T-helper 2 cell (primary cell): ENCODE measurements at places on chromosomes 16 and 17.

- DNase-seq: no peak
Measured at GRCh38 chr16:83095941-83096692, 469.3 kb downstream of the CDH13 start.

GRCh38 chr16:82481455-82481854, 145.3 kb upstream of the CDH13 start:
- DNase-seq: no peak

DNA sequence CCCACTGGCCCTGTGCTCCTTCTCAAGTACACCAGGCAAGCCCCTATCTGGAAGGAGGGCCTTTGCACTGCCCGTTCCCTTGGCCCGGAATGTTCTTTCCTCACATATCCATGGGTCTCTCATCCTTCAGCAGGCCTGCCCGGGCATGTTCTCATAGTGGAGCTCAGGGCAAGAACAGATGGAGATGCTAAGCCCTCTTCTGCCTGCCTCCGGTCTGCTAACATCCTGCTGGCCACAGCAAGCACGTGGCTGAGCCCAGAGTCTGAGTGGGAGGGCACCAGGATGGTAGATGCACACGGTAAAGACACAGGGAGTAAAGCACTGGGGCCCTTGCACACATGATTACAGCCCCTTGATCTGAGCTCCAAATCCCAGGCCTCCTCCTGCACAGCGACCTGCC, 19.8 kb upstream of the ANKRD40CL start:
- no peak for DNase-seq

DNA sequence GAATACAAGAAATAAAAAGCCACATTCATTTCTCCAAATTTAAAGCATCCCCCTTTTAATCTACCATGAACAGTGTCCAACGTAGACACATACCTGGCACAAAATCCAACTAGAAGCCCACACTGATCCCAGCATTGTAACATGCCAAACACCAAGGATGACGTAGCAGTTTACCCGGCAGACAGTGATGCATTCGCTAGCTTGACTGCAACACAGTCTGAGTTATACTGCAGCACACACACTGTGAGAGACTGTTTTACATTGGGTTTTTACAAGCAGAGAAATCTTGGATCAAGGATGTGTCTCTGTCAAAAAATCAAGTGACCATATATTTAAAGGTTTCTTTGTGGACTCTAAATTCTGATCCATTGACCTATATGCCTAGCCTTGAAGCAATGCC, 74.5 kb upstream of the C17orf78 start:
- DNase-seq: no peak

DNA sequence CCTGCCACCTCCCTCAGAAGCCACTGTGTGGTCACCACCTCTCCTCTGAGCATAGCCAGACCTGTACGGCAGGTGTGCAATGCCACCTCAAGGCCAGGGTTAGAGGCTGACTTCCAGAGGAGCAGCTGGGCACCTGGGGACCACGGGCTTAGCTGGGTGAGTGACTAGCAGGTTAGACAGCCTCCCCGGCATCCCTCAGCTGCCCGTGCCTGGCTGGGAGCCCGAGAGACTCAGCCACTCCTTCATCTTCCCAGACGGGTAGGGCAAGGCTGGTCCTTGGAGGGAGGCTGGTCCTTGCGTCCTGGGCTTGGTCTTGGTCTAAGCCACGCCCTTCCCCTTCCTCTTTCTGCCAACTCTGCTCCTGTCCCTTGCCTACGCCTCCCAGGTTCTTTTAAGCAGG, 7.8 kb downstream of the CRHR1 start:
- DNase-seq: no peak

DNA sequence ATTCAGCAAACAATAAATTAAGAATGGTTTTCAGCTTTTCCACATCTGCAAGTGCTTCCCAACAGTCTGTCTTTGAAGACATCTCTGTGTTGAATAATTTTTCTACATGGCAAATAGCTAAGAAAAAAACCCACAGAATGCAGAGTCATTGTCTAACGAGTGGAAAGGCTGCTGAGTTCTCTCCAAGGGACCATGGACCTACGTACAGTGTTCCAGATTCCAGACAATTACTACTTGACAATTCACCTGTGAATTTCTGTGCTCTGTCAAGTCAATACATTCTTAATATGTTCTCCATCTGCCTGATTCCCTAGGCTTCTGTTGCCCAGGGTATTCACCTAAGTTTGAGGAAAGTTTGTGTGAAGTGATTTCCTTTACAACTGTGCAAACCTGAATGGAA, 83.8 kb upstream of the CA10 start:
- DNase-seq: no peak

- no peak for DNase-seq
Measured at GRCh38 chr17:7580604-7581575, 1.5 kb downstream of the CD68 start.

DNA sequence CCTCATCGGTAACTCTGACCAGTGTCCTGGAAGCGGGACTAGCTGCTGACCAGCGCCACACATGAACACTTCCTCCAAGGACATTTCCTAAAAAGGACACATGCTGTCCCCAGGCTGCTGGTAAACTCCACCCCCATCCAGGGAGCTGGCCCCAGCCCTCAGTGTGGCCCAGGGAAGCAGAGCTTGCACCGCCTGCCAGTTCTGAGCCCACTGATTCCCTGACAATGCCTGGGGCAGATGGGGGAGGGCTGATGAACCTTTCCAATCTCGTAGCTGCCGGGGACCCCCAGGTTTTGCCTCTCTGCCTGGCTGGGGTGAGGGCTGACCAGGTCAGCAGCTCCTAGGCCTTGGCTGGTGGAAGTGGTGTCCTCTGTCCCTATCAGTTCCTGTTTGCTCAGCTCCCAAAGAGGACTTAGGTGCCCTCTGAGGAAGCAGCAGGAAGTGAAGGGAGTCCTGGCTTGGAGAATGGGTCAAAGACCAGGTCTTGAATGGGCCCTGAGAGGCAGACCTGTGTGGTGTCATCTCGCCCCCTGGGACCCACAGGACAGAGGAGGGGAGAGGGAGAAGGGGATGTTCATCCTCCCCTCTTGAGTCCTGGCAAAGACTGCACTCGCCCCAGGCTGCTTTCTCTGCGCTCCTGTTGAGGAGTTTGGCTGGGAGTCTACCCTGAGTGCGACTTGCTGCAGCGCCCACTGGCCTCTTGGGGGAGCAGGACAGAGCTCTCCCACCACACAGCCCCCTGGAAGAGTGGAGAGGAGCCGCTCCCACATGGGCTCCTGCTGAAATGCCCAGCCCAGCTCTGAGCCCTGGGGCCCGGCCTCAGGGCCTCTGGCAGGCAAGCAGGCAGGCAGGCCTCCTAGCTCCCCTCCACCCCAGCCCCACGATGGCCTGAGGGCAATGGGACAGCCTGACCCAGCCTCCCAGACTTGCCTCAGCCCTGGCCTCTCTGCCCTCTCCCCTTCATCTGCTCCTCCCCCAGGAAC, 16.8 kb downstream of the PDK2 start:
- DNase-seq: no peak

DNA sequence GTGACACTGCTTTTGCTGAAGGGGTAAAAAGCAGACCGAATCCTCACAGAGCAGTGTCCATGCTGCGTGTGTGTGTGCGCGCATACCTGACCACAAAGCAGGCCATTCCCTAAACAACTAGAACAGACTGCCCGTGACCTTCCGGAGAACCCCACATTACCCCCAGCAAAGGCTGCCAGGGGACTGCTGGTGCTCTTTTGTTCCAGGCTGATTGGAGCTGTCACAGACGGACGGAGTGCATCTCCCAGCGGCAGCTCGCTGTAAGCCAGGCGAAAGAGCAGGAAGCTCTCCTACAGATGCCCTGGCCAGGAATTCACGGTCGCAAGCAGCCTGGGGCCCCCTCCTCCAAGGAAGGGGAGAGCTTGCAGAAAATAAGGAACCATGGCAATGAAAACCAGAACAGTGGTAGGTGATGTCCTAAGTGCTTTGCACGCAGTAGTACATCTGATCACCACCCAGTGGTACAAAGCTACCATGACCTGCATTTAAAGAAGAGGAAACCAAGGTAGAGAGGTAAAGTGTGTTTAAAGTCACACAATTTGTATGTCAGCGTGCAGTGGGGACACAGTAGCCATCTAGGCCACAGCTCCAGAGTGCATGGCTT, 153.4 kb upstream of the DYNLRB2 start:
- DNase-seq: no peak

DNA sequence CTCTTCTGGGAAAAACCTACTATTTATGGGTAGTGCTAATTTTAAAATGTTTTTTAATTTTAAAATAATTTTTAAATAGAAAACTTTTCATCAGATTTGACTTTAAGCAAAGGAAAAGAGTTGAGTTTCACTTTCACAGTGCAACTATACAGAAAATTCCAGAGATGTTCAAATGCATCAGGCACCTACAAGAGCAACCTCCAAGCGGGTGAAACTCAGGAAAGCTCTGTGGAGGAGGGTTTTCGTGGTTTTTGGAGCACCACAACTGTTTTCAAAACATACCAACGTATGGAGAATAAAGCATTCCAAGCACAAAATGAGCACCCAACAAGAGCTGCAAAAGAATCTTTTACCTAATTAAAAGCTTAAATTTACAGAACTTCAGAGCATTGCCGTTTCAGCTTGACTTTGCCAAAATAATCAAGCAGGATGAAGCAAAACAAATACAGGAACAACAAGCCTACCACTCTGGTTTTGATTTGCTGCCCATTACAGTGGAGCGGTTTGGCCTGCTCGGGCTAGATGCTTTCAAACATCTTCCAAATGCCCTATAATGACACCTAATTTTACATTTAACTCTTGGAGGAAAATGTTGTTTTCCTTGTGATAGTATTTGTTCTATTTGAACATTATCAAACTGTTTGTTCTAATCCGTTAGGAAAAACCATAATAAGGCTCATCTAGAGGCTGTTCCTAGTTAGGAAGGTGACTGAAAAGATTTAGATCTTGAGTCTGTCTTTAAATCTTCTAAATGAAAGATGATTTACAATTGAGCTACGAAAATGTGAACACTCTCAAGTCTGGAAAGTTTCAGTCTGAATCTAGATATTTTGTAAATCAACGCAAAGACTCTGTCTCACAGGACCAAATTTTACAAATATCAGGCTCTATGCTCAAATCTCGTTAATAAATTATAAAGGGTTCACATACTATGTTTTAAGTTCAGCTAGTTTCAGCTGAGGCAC, 34.5 kb downstream of the NACA2 start:
- no peak for DNase-seq

- no peak for DNase-seq
Measured at GRCh38 chr16:53052519-53053501, at the start of gene CHD9NB. CHD9NB (minus strand) TSS chr16:53052897; CDS start chr16:53044158, 8,739 bp downstream.

- no peak for DNase-seq
Measured at GRCh38 chr17:72266112-72266775, 145.4 kb downstream of the SOX9 start.

- no peak for DNase-seq
Measured at GRCh38 chr16:47625115-47625567, 164.0 kb downstream of the PHKB start.

GRCh38 chr16:2450535-2450934, 9.4 kb upstream of the TEDC2 start:
- no peak for DNase-seq

DNA sequence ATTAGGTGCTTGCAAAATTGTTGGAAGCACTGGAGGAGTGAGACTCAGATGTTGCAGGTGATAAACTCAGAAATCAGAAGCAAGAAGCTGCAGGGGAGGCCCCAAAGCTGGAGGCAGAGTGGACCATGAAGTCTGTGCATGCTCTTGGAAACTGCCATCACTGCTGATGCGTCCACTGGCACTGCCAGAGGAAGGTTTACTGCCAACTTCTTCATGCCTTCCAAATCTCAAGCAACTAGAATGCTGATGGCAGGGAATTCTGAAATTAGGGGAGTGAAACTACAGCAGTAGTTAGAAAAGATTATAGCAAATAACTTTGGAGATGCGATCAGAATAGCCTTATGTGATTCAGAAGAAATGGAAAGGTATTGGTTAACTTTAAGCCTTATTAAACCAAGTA, 277.1 kb upstream of the SDK2 start:
- DNase-seq: no peak

DNA sequence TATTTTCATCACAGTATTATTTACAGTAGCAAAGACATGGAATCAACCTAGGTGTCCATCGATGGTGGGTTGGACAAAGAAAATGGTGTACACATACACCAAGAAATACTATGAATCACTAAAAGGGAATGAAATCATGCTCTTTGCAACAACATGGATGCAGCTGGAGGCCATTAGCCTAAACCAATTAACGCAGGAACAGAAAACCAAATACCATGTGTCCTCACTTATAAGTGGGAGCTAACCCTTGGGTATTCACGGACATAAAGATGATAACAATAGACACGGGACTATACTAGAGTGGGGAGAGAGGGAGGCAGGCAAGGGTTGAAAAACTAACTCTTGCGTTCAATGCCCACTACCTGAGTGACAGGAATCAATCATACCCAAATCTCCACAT, 41.0 kb downstream of the MRPS23 start:
- no peak for DNase-seq

DNA sequence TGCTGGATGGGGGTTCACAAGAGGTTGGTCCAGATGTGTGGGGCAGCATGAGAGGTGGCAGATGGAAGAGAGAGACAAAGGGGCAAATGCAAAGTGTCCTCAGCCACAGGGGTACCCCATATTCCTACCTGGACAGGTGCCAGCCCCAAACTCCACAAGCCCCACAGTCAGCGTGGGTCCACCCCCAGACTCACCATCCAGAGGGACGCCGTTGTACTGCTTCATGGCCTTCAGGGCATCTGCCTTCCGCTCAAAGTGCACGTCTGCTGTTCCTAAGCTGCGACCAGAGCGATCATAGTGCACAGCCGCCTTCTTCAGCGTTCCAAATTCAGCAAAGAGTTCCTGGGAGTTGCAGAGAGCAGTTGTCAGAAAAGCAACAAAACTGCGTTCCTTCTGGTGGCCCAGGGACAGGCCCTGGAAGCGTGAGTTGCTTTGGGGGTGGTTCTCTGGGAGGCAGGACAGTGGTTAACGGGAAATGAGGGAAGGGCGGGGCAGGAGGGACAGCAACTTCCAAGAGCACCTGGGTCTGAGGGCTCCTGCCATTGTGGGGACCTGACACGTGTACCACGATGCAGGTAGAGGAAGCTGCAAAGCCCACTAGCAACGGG, 2.3 kb downstream of the ALYREF start:
- DNase-seq: no peak

DNA sequence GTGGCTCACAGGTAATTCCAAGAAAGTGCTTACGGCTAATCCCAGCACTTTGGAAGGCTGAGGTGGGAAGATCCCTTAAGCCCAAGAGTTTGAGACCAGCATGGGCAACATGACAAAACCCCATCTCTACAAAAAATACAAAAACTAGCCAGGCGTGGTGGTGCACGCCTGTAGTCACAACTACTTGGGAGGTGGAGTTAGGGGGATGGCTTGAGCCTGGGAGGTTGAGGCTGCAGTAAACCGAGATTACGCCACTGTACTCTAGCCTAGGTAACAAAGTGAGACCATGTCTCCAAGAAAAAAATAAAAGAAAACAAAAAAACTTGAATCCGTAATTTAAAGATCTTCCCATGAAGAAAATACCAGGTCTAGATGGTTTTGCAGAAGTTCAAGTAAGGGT, 5.0 kb downstream of the ICAM2 start:
- no peak for DNase-seq

DNA sequence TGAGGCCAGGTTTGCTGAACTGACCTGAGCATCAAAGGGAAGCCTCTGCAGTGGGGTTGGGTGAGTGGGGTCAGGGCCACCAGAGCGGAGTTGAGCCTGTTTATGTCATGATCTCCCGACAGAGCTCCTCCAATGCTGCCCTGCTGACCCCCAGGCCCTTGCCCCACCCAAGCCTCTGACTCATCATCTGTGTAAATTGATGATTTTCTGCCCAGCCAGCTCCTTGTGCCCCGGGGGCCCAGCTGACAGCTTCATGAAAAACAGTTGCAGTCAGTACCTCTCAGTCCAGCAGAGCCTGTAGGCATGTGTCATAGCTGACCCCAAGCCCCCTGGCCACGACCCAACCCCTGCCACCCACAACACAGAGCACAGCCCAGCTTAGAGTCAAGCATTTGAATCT, 134.9 kb downstream of the CCT6B start:
- no peak for DNase-seq

GRCh38 chr16:17204644-17205043, 266.1 kb downstream of the XYLT1 start:
- no peak for DNase-seq
